ENCODE measurements at places on chromosomes 3 and 15.

DNA sequence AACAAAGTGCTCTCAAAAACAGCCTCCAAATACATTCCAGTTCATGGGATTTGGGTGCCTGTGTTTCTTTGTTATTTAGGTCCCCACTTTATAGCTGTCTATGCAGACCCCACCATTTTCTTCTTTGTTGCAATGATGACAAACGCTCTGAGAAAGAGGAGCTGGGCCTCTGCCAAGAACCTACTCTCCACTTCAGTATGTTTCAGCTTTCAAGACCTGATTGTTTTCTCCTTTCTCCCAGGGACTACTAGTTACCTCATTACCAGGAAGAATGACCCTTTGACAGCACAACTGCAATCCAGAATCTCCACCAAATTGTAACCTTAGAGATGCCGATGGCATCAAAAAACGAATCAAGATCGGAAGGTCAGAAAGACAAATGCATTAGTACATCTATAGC, 236.8 kb downstream of the MEIS2 start:
- no peak for DNase-seq

- peak; percentile 29 for DNase-seq
Observed at GRCh38 chr3:101998256-101998926, 149.1 kb downstream of the NFKBIZ start.

DNA sequence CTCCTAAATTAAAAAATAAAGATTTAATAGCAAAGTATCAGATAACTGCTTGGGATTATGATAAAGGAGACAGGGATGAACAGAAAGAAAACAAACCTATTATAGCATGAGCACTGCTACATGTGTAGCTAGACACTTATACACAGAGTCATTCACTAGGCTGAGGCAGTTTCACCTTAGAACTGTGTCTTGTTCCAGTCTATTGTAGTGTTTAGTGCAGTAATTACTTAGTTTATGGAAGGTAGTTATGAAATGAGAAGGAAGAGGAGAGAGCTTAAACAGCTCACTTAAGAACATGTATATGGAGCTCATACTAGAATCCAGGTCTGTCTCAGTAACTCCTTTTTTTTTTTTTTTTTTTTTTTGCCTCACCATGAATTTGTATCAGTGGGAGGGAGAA, 441.4 kb downstream of the PDCD6IP start:
- DNase-seq = no peak

DNA sequence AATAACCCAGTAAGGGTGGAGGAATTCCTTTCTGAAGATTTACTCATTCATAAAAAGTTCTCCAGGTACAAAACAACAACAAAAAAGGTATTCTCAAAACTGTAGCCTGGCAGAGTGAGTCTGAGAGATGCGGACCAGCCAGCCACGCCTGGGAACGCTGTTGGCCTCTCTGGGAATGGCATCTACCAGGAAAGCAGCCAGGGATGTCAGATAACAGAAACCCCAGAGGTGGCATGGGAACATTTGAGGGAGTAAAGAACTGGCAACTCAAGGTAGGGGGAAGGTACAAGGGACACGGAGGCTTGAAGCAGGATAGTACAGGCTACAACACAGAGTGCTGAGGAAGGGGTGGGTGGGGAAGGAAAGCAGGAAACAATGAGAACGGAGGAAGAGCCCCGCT, 7.1 kb upstream of the AP3S2 start:
- DNase-seq = no peak

DNA sequence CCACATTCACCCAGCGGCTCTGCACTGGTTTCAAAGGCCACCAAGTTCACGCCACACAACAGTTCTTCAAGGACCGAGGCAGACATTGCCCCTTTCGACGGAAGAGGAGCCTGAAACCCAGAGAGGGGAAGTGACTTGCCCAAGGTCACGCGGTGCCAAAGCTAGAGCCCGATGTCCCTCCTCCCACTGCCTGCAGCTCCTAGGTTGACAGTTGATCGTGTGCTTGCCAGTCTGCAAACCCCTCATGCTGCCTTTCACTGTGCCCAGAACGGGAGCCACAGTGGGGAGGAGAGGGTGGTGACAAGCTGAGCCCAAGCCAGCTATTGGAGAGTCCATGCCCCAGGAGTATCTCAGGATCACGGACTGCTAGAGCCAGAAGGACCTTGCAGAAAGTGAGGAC, 230.9 kb downstream of the XXYLT1 start:
- no peak for DNase-seq

- peak; percentile 20 for DNase-seq
Observed at GRCh38 chr3:27659279-27660021, 62.7 kb downstream of the EOMES start.

- no peak for DNase-seq
Observed at GRCh38 chr15:69422336-69422895, 8.3 kb downstream of the KIF23 start.

GRCh38 chr3:177294221-177294620, 96.9 kb upstream of the TBL1XR1 start:
- DNase-seq = no peak

- DNase-seq = peak; percentile 12
Observed at GRCh38 chr3:157239082-157239704, 79.2 kb upstream of the CCNL1 start.

GRCh38 chr3:11576453-11576852, 67.3 kb downstream of the VGLL4 start:
- DNase-seq = no peak
